Stimulated activated CD8-positive, alpha-beta memory T cell treated with anti-CD3 and anti-CD28 coated beads, Interleukin-4, amount 100 ng/mL, for 24 hours (primary cell): ENCODE measurements at places on chromosomes 6 and 20.

GRCh38 chr6:109610590-109610989 is 80.4 kb downstream of the AK9 start:
- no peak for DNase-seq

DNA sequence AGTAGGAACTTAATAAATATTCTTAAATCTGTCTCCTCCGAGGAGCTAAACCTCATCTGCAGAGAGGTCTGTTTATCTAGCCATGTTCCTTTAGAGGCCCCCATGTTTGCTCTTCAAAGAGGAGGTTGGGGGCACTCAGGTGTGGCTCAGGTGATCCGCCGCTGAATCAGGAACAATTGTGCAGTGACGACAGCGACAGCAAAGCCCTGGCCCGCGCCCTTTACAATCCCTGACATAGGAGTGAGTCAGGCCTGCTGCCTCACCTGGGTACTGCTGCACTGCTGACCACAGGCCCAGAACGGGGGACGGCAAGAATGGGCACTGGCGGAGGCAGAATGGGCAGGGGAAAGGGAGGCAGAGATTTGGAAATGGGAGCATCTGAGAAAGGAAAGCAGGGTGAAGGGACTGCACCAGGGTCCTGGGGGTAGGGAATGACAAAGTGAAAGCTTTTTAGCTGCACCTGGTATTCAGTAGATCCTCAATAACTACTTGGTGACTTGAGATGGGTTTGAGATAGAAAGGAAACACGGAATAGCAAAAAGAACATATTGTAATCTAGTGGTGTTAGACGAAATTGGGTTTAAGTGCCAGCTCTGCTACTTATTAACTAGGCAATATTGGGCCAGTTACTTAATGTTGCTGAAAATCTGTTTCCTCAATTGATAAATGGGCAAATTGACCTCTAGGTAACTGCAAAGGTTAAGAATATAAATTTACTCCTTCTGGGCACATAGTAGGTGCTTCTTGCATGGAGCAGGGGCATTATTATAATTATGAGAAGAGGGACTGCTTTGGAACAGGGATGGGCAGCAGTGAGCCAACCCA is 5.4 kb upstream of the IER3 start:
- DNase-seq, result no peak

GRCh38 chr6:63403725-63404124 is 83.9 kb upstream of the LGSN start:
- no peak for DNase-seq

DNA sequence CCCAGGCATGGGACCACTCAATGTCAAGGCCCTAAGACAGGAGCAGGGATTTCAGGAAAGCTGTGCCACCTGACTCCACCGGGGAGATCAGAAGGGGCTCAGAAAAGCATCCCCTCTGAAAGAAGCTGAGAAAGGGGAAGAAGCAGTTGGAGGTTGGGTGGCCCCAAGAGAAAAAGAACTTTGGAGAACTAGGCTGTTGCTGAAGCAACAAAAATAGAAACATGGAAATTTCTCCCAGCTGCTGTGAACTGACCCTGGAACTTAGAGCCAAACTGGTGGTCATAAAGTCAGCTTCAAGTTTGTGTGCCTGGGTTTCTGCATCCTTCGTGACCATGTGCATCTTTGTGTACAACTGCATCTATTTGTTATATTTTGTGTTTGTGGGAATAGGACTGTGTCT is 534.5 kb downstream of the MAFB start:
- DNase-seq, result no peak

DNA sequence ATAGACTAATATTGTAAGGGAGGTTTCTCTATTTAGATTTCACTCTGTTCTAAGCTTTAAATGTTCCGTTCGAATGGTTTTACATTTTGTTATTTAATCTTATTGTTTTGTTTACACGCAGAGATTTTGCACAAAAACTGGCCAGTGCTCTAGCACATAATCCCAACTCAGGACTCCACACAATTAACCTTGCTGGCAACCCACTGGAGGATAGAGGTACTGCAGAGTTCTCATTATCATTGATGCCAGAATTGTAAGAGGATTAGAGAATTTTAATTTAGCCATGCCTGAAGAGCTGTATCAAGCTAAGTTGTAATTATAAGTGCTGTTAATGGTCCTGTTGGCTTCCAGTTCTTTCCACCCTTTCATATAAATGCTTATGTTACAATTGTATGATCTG is 179.7 kb upstream of the SCGN start:
- no peak for DNase-seq

DNA sequence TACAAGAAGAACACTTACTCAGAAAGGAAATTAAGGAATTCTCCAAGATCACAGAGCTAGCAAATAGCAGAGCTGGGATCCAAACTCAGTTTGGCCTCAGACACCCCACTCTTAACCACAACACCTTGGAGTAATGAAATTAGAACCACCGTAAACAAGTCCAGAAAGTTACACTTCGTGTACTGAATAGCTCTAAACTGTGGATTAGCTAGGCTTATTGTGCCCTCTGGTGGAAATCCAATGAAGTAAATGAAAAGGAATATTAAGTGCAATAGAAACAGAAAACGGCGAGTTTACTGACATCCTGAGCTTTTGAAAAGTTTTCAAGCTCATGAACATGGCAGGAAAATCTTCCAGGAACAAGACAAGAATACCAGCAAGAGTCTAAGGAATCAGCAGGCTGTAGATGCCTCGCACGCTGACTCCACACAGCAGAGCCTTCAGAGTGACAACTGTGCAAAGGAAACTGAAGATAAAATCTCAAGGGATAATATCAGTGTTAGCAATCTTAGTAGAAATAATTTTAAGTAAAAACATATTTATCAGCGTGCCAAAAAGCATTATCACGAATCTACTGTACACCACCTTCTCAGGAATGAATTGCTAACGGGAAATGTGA is 34.6 kb downstream of the FBXO5 start:
- DNase-seq, result no peak

DNA sequence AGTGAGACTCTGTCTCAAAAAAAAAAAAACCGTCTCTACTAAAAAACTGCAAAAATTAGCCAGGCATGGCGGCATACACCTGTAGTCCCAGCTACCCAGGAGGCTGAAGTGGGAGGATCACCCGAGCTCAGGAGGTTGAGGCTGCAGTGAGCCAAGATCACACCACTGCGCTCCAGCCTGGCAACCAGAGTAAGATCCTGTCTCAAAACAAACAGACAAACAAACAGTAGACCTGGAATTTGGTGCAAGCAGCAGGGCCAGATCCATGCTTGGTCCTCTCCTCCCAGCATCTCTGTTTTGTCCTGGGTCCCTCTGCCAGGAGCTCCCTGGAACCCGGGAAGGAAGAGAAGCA is 11.6 kb downstream of the RIPOR3 start:
- DNase-seq, result no peak

- DNase-seq, result no peak
These were observed 80.5 kb downstream of the PRSS35 start for GRCh38 chr6:83592770-83593394.
